Activated naive CD4-positive, alpha-beta T cell treated with anti-CD3 and anti-CD28 coated beads for 36 hours (primary cell): ENCODE measurements at places on chromosomes 1 and 21. TPM values are rescaled to one million over a fixed set of nuclear protein-coding genes. Genes with fewer than 3 reads are reported as not detected.
A peak's percentile ranks its signal among the peaks of the same experiment; 100 is the strongest.

DNA sequence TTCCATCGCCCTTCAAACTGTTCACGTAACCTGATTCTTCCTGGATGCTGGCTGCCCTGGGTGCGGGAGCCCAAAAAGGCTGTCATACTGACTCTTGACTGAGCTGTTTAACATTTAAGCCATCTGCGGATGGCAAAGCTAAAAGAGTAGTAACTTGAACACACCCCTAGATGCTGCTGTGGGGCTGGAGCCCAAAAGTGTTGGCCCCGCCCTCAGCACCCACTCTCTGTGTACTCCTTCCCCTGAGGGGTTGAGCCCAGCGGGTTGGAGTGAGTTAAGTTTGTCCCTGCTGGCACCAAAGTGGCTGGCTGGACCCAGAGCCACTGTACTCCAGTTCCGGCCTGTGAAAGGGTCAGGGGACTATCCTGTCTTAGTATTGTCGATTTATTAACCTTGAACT lies 640.6 kb downstream of the PTPRU start:
- H3K36me3 ChIP-seq, result no peaks in the 10 kb centered on the region
- no peak overlapping the region for H3K4me3 ChIP-seq
- H3K4me1 ChIP-seq, result no peaks in the 10 kb centered on the region
- no peak for DNase-seq
- H3K27ac ChIP-seq, result no peak overlapping the region

DNA sequence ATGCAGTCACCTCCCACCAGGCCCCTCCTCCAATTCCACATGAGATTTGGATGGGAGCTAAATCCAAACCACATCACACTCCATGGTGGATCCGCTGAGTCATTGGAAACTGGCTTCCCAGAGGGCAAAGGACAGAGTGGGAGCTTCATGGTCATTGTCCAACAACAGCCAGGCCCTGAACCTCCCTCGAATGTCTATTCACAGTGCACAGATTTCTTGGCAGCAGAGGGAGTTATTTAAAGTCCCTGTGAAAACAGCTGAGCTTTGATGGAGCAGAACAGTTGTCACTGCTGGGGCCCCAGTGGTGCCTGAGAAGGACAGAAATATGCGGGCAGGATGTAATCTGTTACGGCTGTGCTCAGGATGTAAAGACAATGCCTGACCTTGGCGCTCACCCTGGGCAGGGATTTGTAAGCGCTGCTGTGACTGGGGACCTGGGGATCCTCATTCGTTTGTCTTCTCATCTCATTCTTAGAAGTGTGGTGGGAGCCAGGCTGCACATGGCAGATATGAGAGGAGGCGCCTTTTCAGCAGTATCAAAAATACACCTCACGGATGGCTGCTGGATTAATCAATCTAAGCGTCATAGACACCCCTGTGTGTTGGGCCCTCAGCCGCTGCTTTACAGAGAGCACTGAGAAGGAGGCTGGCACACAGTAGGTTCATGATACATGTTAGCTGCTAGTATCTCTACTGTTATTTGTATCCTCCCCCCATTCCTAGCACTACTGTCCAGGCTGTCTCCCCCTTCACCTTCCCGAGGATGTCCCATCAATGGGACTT lies 439.4 kb downstream of the PTPRU start:
- H3K4me1 ChIP-seq, result no peaks in the 10 kb centered on the region
- peaks cover 3% of the 10 kb centered on the region for H3K27me3 ChIP-seq
- H3K4me3 ChIP-seq, result no peak overlapping the region
- H3K36me3 ChIP-seq, result no peaks in the 10 kb centered on the region
- no peak for DNase-seq

- peaks cover 1% of the 10 kb centered on the region for H3K4me1 ChIP-seq
- peak; percentile 89 for DNase-seq
- peaks cover 2% of the 10 kb centered on the region for H3K27me3 ChIP-seq
- no peaks in the 10 kb centered on the region for H3K36me3 ChIP-seq
- H3K27ac ChIP-seq, result no peak overlapping the region
- no peak overlapping the region for H3K4me3 ChIP-seq
Measured at GRCh38 chr1:152001631-152002584, 8.2 kb upstream of the S100A10 start.

The FRRS1 gene
- total RNA-seq, result 0.32 TPM

The KPNA6 gene
- 74.5 TPM for total RNA-seq

The OR2M7 gene
- not detected for total RNA-seq

The NHLH1 gene
- total RNA-seq, result 0.07 TPM

- H3K36me3 ChIP-seq, result no peaks in the 10 kb centered on the region
- no peak overlapping the region for H3K27ac ChIP-seq
- no peaks in the 10 kb centered on the region for H3K27me3 ChIP-seq
- no peaks in the 10 kb centered on the region for H3K4me1 ChIP-seq
Measured at GRCh38 chr21:35366394-35367080, 317.4 kb upstream of the RUNX1 start.

GRCh38 chr1:205709059-205709398 lies 28.7 kb upstream of the SLC45A3 start:
- H3K27me3 ChIP-seq, result no peaks in the 10 kb centered on the region
- no peak for DNase-seq
- peaks cover 17% of the 10 kb centered on the region for H3K4me1 ChIP-seq
- H3K36me3 ChIP-seq, result peaks cover 6% of the 10 kb centered on the region

GRCh38 chr1:223081181-223081994 lies 61.7 kb downstream of the TLR5 start:
- no peaks in the 10 kb centered on the region for H3K4me1 ChIP-seq
- H3K36me3 ChIP-seq, result no peaks in the 10 kb centered on the region
- H3K27ac ChIP-seq, result no peak overlapping the region
- peak overlapping the region; percentile 61 for H3K4me3 ChIP-seq
- no peaks in the 10 kb centered on the region for H3K27me3 ChIP-seq
- DNase-seq, result peak; percentile 81

The LEMD1 gene
- total RNA-seq, result not detected

DNA sequence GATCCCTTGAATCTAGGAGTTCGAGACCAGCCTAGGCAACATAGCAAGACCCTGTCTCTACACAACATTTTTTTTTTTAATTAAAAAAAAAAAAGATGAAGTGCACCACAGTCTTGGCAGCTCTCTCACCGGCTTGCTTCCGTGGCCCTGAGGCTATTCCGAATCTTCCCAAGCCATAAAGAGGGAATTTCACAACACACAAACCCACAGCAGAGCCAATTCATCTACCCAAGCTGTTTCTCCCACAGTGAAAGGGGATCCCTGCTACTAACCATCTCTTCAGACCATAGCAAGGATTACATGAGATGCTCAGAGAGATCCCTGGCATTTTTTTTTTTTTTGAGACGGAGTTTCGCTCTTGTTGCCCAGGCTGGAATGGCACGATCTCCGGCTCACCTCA lies 8.3 kb upstream of the CHD5 start:
- H3K36me3 ChIP-seq, result peaks cover 39% of the 10 kb centered on the region
- H3K4me1 ChIP-seq, result peaks cover 46% of the 10 kb centered on the region
- DNase-seq, result no peak
- H3K27ac ChIP-seq, result no peak overlapping the region
- no peaks in the 10 kb centered on the region for H3K27me3 ChIP-seq
- H3K4me3 ChIP-seq, result no peak overlapping the region

- no peaks in the 10 kb centered on the region for H3K27me3 ChIP-seq
- no peak overlapping the region for H3K27ac ChIP-seq
- no peak for DNase-seq
- H3K4me1 ChIP-seq, result no peaks in the 10 kb centered on the region
- H3K36me3 ChIP-seq, result peaks cover 4% of the 10 kb centered on the region
Measured at GRCh38 chr1:59366346-59366745, 69.5 kb downstream of the FGGY start.

The CRNN gene
- total RNA-seq, result not detected

DNA sequence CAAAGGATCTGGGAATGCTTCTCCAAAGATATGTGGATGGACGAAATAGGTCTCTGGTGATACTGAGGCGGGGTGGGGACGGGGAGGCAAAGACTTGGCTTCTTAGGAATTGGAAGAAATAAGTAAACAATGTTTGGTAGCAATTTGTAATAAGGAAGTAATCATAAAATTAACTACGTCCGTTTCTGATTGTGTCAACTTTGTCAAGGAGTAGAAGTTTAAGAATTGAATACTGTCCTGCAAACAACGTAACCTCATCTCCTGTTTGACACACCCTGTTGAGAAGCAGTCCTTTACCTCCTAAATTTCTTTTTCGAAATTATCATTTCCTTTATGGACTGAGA lies 471 bp downstream of the POLR3C start:
- H3K27ac ChIP-seq, result peak overlapping the region; percentile 95
- peaks cover 28% of the 10 kb centered on the region for H3K36me3 ChIP-seq
- H3K27me3 ChIP-seq, result no peaks in the 10 kb centered on the region
- DNase-seq, result no peak
- peak overlapping the region; percentile 95 for H3K4me3 ChIP-seq

The TGFB2 gene
- total RNA-seq, result not detected

GRCh38 chr1:110307239-110307974 lies 31.8 kb upstream of the RBM15 start:
- no peak overlapping the region for H3K27ac ChIP-seq
- H3K4me3 ChIP-seq, result no peak overlapping the region
- no peak for DNase-seq
- no peaks in the 10 kb centered on the region for H3K36me3 ChIP-seq

DNA sequence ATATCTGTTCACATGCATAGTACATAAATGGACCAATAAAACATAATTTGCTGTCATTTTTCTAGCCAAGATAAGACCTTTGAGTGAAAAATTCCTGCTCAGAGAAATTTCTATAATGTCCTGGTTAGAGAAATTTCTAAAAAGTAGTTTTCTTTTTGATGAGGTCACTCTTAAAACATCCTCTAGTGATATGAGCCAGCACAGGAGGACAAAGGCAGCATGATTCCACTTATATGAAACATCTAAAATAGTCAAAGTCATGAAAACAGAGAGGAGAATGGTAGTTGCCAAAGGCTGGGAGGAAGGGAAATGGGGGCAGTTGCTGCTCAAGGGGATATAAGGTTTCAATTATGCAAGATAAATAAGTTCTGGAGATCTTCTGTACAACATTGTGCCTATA lies 239.4 kb downstream of the BACH1 start:
- DNase-seq, result no peak
- no peaks in the 10 kb centered on the region for H3K27me3 ChIP-seq
- peaks cover 7% of the 10 kb centered on the region for H3K36me3 ChIP-seq
- H3K4me3 ChIP-seq, result no peak overlapping the region
- no peak overlapping the region for H3K27ac ChIP-seq
- H3K4me1 ChIP-seq, result no peaks in the 10 kb centered on the region

The SPRR2F gene
- total RNA-seq, result not detected

The MRPL37 gene
- total RNA-seq, result 203 TPM

DNA sequence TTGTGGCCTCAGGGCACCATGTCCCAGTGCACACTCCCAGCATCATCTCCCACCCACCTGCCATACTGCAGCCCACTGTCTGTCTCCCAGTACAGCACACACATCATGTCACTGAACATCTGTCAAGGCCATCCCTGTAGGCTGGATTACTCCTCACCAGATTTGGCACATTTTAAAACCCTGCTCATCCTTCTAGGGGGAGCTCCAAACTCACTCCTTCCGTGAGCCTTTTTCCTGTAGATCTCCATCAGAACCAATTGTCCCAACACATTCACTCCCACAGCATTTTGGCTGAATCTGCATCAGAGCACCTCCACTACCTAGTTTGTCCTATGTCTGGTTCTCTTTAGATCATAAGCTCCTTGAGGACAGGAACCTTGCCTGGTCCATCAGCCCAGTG lies 58.6 kb upstream of the GRIK3 start:
- H3K36me3 ChIP-seq, result no peaks in the 10 kb centered on the region
- no peak overlapping the region for H3K4me3 ChIP-seq
- no peak overlapping the region for H3K27ac ChIP-seq
- DNase-seq, result no peak
- H3K27me3 ChIP-seq, result peaks cover 11% of the 10 kb centered on the region

DNA sequence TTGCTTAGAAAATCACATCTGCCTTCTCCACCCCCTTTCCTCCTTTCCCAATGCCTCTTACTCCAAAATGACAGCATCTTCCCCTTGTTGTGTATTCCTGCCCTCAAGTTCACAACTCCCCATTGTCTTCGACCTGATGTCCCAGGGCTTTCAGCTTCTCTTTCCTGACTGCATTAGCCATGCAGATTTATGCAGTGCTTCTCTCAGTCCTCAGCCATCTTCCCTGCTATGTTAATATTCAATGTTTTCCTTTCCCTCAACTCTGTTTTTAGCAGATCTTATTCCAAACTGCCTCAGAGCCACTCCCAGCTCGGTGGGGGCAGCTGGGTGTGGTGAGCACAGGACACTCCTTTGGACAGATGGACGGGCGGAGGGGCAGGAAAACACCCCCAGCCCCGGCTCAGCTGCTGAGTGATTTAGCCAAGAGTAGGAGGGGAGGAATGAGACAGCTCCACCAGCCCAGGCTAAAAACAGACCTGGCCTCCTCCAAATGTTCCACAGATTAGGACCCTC lies 71.0 kb downstream of the CD2 start:
- H3K27me3 ChIP-seq, result no peaks in the 10 kb centered on the region
- H3K4me1 ChIP-seq, result peaks cover 64% of the 10 kb centered on the region
- peak overlapping the region; percentile 83 for H3K4me3 ChIP-seq
- DNase-seq, result peak; percentile 22
- H3K36me3 ChIP-seq, result peaks cover 12% of the 10 kb centered on the region
